DMS79 treated with DMSO at 0.1 percent for 48 hours (cell line): ENCODE measurements at places on chromosomes 1 and 21.

GRCh38 chr21:41211060-41211805 lies 43.3 kb downstream of the BACE2 start:
- DNase-seq, result no peak

DNA sequence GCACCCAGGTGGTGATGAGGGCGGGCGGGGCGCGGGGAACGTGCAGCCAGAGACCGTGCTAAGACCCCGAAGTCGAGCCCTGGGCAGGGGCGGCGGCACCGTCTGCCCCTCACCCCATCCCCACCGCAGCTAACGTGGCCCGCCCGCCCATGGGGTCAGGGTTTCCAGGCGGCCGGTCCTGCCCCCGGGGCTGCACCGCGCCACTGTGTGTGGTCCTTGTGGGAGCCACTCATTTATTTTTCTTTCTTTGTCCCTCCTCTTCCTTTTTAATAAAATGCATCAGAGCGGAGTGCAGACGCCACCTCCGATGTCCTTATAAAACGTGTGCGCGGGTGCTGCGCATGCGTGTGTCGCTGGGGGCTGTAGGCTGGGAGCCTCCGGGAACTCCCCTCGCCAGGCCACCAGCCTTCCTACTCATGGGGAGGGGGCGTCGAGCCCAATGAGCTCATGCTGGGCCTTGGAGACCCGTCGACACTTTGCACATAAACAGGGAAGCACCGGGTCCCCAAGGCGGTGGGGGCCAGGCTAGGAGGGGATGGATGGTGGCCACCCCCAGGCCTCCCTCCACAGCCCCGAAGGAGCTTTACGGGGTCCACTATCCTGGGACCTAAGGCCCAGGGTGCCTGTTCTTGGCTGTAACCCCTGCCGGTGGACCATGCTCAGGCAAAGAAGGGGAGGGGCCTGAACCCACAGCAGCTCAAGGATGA lies 59.9 kb downstream of the WNT9A start:
- no peak for DNase-seq

- DNase-seq, result no peak
Measured at GRCh38 chr1:225026701-225027100, 97.2 kb downstream of the DNAH14 start.

GRCh38 chr1:234925440-234926263 lies 203.0 kb downstream of the TOMM20 start:
- DNase-seq, result peak; percentile 64

DNA sequence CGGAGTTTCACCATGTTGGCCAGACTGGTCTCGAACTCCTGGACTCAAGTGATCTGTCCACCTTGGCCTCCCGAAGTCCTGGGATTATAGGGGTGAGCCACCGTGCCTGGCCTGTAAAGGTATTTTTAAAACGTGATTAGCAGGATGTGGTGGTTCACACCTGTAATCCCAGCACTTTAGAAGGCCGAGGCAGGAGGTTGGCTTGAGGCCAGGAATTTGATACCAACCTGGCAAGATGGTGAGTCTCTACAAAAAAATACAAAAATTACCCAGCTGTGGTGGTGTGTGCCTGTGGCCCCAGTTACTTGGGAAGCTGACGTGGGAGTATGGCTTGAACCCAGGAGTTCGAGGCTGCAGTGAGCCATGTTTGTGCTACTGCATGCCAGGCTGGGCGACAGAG lies 43.3 kb upstream of the SOD1 start:
- no peak for DNase-seq

- no peak for DNase-seq
Measured at GRCh38 chr1:186195377-186195931, 179.6 kb downstream of the TPR start.

GRCh38 chr1:238135708-238136664 lies 245.3 kb upstream of the ZP4 start:
- no peak for DNase-seq

- no peak for DNase-seq
Measured at GRCh38 chr1:31763671-31764311, 349 bp downstream of the ADGRB2 start.

GRCh38 chr1:224042557-224043118 lies 71.3 kb upstream of the FBXO28 start:
- no peak for DNase-seq

GRCh38 chr21:44913425-44914175 lies 7.1 kb downstream of the ITGB2 start:
- no peak for DNase-seq

DNA sequence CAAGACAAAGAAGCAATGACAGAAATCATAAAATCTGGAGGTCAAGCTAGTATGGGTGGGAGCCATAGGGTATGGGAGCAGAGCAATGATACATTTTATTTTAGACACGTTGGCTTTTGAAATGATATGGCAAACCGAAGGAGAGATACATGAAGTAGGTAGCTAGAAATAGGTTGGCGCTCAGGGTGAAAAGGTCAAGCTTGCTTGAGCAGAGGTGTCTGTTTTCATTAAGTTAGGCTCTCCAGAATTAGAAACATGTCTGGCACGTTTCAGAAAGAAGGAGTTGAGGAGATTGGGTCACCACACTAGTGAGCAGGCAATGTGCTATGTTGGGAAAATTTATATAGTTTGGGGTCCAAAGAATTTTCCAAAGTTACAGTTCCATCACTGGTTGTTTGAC lies 151.4 kb downstream of the AMY1C start:
- no peak for DNase-seq

DNA sequence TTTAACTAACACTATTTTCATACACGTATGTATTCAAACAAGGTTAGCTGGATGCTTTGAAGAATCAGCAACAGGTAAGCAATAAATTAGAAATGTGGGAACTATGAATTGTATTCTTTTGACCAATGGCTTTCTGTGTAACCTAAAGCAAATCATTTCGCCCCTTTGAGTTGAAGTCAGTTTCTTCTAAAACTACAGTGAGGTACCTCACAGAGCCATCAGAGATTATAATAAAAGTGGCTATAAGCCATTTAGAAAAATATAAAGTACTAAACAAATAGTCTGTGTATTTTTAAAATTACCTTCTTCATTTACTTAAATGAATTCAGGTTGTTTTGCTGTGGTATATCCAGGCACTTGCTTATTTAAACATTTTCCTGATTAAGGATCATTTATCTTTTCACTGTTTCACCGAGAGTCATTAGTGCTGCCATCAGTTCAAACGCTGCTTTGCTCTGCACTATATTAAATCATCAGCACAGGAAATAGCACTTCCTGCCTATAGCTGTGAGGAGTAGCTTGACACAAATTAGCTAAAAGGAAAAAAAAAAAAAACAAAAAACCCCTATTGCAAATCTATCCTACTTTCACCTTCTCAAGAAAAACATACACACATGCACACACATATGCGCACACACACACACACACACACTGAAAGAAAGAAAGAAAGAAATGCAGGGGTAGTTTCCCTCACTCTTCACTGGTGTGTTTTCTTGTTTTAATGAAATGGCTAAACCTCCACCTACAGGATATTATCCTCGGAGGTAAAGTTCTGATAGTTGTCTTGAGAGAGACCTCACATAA lies 39.8 kb upstream of the C1orf105 start:
- DNase-seq, result no peak

DNA sequence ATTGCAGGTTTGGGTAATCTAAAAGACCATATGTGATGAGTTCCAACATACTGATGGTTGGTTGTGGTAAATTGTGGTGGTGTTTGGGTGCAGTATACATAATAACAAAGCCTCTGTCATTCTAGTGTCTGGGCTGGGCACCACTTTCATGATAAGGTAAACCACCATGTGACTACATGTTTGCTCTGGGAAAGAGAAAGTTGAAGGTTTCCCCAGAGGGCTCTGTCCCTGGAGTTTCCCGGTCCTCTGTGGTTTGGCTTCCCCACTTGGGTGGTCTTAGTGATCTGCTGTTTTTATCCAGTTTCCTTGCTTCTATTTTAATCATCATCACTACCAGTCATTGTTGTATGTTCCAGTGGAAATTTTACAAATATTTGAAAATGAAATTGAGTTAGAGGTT lies 55.9 kb upstream of the TSPAN2 start:
- no peak for DNase-seq

DNA sequence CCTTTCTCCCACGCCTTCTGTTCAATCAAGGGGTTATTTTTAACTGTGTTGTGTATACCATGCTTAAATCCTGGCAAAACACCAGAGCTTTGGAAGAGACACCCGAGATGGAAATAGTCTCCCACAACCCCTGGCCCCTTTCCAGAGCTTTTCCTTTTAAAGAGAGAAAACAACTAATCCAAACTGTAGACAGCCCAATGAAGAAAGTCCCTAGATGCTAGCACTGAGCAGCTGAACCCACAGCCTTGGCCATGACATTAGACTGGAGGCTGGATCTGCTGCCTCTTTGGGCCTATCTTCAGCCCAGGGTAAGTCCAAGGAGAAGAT lies 64.9 kb upstream of the ARTN start:
- DNase-seq, result no peak

DNA sequence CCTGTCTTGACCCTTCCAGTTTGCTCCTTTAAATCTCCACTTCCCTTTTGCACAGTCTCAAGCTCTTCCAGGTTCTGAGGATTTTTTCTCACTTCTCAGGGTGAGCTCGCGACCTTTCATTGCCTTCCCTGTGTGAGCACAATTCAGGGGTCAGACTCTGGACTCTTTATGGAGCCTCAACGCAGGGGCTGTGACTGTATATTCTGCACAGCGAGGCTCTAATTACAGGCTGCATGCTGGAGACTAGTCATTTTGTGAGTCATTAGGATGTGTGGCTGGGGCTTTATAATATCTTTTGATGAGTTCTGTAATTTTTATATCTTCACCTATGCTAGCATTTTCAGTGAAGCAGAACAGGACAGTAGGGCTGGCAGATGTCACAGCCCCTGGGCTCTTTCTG lies 270.7 kb downstream of the KAZN start:
- DNase-seq, result no peak

- DNase-seq, result peak; percentile 9
Measured at GRCh38 chr21:41369105-41369919, 7.5 kb downstream of the MX2 start.

DNA sequence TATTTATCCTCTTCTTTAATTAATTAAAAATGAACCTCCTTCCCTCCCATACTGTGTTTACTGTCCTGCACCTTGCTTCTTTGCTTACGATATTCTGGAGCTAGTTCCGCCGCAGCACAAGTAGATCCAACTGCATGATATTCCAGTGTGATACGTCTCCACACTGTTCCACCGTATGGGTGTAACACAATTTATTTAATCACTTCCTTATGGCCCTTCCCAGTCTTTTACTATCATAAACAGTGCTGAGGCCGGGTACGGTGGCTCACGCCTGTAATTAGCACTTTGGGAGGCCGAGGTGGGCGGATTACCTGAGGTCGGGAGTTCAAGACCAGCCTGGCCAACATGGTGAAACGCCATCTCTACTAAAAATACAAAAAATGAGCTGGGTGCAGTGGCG lies 25.7 kb downstream of the CNST start:
- DNase-seq, result no peak

GRCh38 chr1:36847761-36848160 lies 186.6 kb downstream of the GRIK3 start:
- DNase-seq, result no peak
